Liver (tissue), 10 donors: ENCODE measurements at places on chromosomes 7 and 10. TPM values are rescaled to one million over a fixed set of nuclear protein-coding genes. Genes with fewer than 3 reads are reported as not detected.

The MRPS24 gene
- polyA plus RNA-seq, result 91.1 TPM

The PKD2L1 gene
- 0.06 TPM for polyA plus RNA-seq

The C10orf67 gene
- not detected for polyA plus RNA-seq

The C10orf90 gene
- polyA plus RNA-seq, result not detected

The OR6B1 gene
- polyA plus RNA-seq, result not detected

The SLC16A12 gene
- 0.03 TPM for polyA plus RNA-seq

The LIPA gene
- 35.3 TPM for polyA plus RNA-seq

DNA sequence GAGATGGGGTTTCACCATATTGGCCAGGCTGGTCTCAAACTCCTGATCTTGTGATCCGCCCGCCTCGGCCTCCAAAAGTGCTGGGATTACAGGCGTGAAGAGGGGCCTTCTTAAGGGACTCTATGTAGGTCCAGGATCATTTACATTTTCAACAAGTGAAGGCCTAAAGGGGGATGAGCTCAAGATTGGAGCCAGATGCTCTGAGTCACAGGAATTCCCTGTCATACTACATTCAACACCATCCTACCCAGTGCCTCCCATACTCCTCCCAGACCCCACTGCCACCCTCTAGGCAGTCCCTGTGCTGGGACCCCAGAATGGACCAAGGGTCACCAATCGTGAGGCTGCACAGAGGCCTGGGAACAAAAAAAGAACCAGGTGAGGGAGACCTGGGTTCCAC, 29.9 kb downstream of the CYTH3 start:
- H3K36me3 ChIP-seq, result no peaks in the 10 kb centered on the region
- no peak overlapping the region for H3K27ac ChIP-seq
- DNase-seq, result no peak
- H3K27me3 ChIP-seq, result no peaks in the 10 kb centered on the region

DNA sequence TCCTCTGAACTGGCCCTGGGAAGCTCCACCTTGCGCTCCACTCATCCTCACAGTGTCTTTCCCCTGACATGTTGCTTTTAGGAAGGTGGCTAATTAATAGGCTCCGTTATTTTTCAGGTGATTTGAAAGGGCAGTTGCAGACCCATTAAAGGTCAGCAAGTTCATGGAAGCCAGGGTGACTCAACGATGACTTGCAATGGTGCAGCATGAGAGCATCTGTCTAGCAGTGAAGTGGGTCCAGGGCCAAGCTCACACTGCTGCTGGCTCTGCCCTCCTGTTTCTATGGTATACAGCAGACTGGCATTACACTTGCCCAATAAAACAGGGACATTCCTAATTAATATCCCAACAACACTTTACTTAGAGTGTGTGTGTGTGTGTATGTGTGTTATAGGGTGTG, 68.8 kb upstream of the WDR11 start:
- H3K36me3 ChIP-seq, result no peaks in the 10 kb centered on the region
- no peak overlapping the region for H3K4me3 ChIP-seq
- DNase-seq, result no peak
- H3K27ac ChIP-seq, result no peak overlapping the region
- no peaks in the 10 kb centered on the region for H3K4me1 ChIP-seq

DNA sequence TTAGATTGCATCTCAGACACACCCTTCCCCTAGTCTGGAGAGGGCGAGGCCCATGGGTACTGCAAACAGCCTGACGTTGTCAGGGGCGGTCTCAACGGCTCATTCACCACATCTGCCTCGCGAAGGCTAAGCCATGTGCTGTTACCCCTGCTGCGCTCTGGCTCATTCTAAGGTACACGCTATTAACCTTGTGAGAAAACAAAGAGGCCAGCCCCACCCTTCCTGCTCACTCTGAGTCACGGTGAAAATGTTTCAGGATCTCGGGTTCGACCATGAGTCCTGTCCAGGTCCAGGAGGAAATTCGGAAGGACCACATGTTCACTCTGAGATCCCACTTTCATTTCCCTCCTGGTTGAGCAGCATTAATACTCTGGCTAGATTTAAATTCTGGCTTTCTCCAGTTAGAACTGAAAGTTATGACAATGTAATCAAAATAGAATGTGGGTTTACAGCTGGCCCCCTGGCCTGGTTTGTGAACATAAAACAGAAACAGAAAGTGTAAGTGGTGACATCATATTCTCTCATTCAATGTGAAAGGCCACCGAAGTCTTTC, 55.2 kb downstream of the EGFR start:
- no peaks in the 10 kb centered on the region for H3K36me3 ChIP-seq
- peak overlapping the region; percentile 73 for H3K27ac ChIP-seq
- H3K4me1 ChIP-seq, result peaks cover 53% of the 10 kb centered on the region

DNA sequence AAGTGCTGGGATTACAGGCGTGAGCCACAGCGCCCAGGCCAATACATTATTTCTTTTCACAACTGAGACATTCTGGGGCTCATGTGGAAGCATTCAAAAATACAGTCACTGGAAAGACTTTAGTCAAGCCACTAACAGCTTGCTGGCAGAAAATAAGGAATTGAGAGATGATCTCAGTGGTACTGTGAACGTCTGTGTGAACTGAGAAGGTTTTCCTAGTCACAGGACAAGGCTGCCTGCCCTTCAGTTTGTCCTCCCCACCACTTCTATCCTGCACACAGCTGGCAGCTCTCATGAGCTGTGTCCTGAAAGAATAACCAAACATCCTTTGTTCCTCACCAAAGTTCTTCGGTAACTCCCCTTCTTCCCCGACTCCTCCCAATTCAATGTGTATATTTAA, 31.3 kb upstream of the ITGA8 start:
- no peaks in the 10 kb centered on the region for H3K27me3 ChIP-seq
- no peak overlapping the region for H3K4me3 ChIP-seq
- no peaks in the 10 kb centered on the region for H3K4me1 ChIP-seq
- H3K36me3 ChIP-seq, result no peaks in the 10 kb centered on the region
- DNase-seq, result no peak

DNA sequence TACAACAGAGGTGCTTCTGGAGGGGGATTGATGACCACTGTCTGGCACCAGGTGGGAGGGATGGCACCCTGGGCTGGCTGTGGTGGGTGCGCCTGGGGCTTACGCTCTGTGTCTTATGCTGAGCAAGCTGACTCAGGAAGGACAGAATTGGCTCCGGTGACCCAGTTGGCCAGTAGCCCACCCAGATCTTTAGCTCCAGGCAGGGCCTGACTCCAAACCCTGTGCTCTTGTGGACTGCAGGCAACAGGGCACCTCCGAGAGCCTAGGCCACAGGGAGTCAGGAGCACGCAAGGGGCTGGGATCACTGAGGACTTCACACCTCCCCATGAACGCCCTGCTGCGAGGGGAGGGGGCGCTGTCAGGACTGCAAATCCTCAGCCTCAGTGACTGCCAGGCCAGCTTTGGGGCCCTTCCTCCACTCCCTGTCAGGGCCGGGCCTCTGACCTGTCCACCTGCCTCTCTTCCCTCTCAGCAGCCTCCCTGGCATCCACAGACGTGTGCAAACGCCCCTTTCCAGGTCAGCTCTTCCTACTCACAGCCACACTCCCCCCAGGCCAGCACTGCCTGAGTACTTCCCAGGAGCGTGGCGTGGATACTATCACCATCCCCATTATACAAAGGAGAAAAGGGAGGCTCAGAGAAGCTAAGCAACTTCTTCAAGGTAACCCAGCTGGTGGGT, 118.7 kb downstream of the SLIT1 start:
- no peaks in the 10 kb centered on the region for H3K36me3 ChIP-seq
- H3K4me3 ChIP-seq, result no peak overlapping the region
- no peak overlapping the region for H3K27ac ChIP-seq
- DNase-seq, result no peak
- no peaks in the 10 kb centered on the region for H3K27me3 ChIP-seq
- H3K4me1 ChIP-seq, result no peaks in the 10 kb centered on the region

DNA sequence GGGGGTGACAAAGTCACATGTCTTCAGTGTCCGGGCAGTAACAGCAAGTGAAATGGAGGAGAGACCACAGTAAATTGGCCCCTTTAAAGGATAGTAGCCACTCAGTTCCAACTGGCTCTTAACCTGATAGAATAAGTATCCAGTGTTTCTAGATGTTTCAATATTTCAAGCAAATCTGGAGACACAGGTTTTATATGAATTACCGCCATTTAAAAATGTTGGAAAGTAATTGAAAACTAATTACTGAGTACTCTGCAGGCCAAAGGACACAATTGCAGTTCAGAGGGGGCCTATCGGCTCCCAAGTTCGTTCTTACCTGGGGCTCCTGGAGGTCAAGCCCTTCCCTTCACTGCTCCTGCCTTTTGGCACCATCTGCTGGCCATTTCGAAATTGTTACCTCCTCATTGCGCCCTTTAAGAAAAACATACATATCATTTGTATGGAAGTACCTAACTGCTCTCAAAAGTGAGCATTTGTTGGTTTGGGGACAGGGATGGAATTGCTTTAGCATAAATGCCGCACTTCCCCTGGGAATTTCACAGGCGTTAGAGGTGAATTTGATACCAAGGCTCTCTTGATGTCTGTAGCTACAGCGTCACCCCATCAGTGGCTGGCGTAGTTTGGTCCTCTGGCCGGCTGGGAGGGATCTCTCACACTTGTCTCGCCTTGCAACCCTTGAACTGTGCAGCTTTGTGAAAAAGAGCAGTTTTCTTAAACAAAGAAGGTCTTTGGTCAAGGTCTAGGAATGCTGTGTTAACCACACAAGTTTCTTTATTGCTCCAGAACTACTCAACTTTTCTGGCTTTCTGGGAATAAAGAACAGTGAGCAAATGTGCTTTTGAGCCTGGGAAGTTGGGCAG, 220.0 kb downstream of the ARHGAP21 start:
- DNase-seq, result peak; percentile 47
- no peak overlapping the region for H3K27ac ChIP-seq
- H3K4me3 ChIP-seq, result no peak overlapping the region

DNA sequence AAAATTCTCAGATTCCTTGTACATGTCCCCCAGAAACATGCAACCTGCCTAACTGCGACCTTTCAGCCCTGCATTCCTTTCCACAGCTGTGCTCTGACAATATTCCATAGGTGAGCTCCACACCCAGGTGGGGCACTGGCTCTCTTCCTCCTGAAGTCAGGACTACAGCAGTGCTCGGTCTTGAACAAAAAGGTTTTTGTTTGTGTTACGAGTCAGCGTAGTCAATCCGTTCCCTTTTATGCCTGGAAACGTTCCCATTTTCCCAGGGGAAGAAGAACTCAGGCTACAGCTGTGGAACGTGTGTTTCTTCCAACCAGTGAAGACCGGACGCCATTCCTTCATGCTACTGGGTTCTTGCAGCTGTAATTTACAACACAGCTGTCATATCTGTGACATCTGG, 52.4 kb upstream of the PFKP start:
- H3K4me3 ChIP-seq, result no peak overlapping the region
- H3K27ac ChIP-seq, result no peak overlapping the region
- DNase-seq, result no peak
- H3K27me3 ChIP-seq, result no peaks in the 10 kb centered on the region
- H3K4me1 ChIP-seq, result no peaks in the 10 kb centered on the region

- peaks cover 2% of the 10 kb centered on the region for H3K36me3 ChIP-seq
- H3K27me3 ChIP-seq, result no peaks in the 10 kb centered on the region
- H3K4me3 ChIP-seq, result no peak overlapping the region
- H3K4me1 ChIP-seq, result peaks cover 9% of the 10 kb centered on the region
- no peak for DNase-seq
These were observed 8.4 kb downstream of the PPP2R2D start for GRCh38 chr10:131909014-131909808.

- no peaks in the 10 kb centered on the region for H3K36me3 ChIP-seq
- H3K27ac ChIP-seq, result no peak overlapping the region
- H3K27me3 ChIP-seq, result no peaks in the 10 kb centered on the region
These were observed 97.3 kb upstream of the AOAH start for GRCh38 chr7:36821617-36822016.

- no peak overlapping the region for H3K4me3 ChIP-seq
- no peak for DNase-seq
- no peaks in the 10 kb centered on the region for H3K4me1 ChIP-seq
- no peaks in the 10 kb centered on the region for H3K36me3 ChIP-seq
- H3K27ac ChIP-seq, result no peak overlapping the region
These were observed 17.9 kb upstream of the TRIL start for GRCh38 chr7:28976022-28976421.

- no peak for DNase-seq
- H3K4me1 ChIP-seq, result no peaks in the 10 kb centered on the region
- H3K27ac ChIP-seq, result no peak overlapping the region
- no peaks in the 10 kb centered on the region for H3K27me3 ChIP-seq
These were observed 7.1 kb downstream of the CPVL start for GRCh38 chr7:29139191-29139590.

GRCh38 chr10:5811387-5811821, 1.8 kb downstream of the GDI2 start:
- H3K4me3 ChIP-seq, result peak overlapping the region; percentile 49
- H3K4me1 ChIP-seq, result peaks cover 39% of the 10 kb centered on the region
- no peak for DNase-seq
- H3K27ac ChIP-seq, result peak overlapping the region; percentile 56

DNA sequence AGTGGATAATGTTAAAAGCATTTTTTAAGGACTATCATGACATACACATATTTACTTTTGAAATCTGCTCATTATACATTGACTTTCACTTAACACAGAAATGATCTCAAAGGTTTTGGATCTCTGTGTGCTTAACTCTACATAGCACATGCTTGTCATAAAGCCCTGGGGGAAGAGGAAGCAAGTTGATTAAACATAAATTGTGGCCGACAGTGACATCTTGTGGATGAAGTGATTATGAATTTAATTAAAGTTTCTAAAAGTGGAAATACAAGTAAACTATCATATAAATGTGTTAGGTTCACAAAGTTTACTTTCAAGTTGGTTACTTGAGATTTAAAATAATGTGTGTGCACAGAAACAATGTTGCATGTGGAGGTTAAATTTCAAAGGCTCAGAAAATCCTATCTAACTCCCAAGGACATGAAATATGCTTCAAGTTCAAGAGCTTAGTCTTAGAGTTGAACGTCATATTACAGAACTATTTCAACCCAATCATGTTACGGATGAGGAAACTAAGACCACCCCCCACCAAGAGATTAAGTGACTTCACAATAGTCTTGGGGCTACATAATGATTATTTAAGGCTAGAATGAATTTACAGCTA, 1247.8 kb downstream of the GATA3 start:
- no peaks in the 10 kb centered on the region for H3K27me3 ChIP-seq
- H3K4me1 ChIP-seq, result no peaks in the 10 kb centered on the region
- DNase-seq, result no peak

GRCh38 chr7:104955276-104955675, 58.7 kb upstream of the KMT2E start:
- H3K27me3 ChIP-seq, result no peaks in the 10 kb centered on the region
- no peak overlapping the region for H3K27ac ChIP-seq
- H3K4me1 ChIP-seq, result no peaks in the 10 kb centered on the region
- H3K4me3 ChIP-seq, result no peak overlapping the region
- DNase-seq, result no peak

GRCh38 chr7:9391221-9391620, 957.8 kb downstream of the NXPH1 start:
- H3K4me3 ChIP-seq, result no peak overlapping the region
- no peaks in the 10 kb centered on the region for H3K27me3 ChIP-seq
- no peaks in the 10 kb centered on the region for H3K36me3 ChIP-seq
- H3K27ac ChIP-seq, result no peak overlapping the region
- DNase-seq, result no peak

GRCh38 chr10:106467506-106467905, 697.0 kb downstream of the SORCS1 start:
- H3K4me3 ChIP-seq, result no peak overlapping the region
- no peaks in the 10 kb centered on the region for H3K27me3 ChIP-seq
- H3K36me3 ChIP-seq, result no peaks in the 10 kb centered on the region
- H3K4me1 ChIP-seq, result no peaks in the 10 kb centered on the region

- H3K36me3 ChIP-seq, result no peaks in the 10 kb centered on the region
- H3K4me3 ChIP-seq, result no peak overlapping the region
- H3K27ac ChIP-seq, result no peak overlapping the region
- H3K27me3 ChIP-seq, result no peaks in the 10 kb centered on the region
- no peak for DNase-seq
These were observed 14.7 kb downstream of the CCDC71L start for GRCh38 chr7:106646256-106646655.

- no peak overlapping the region for H3K4me3 ChIP-seq
- no peaks in the 10 kb centered on the region for H3K27me3 ChIP-seq
- no peak for DNase-seq
These were observed 18.6 kb upstream of the HSPA12A start for GRCh38 chr10:116760919-116761318.
